ENCODE measurements at places on chromosomes 6 and 20. TPM values are rescaled to one million over a fixed set of nuclear protein-coding genes. Genes with fewer than 3 reads are reported as not detected.

DNA sequence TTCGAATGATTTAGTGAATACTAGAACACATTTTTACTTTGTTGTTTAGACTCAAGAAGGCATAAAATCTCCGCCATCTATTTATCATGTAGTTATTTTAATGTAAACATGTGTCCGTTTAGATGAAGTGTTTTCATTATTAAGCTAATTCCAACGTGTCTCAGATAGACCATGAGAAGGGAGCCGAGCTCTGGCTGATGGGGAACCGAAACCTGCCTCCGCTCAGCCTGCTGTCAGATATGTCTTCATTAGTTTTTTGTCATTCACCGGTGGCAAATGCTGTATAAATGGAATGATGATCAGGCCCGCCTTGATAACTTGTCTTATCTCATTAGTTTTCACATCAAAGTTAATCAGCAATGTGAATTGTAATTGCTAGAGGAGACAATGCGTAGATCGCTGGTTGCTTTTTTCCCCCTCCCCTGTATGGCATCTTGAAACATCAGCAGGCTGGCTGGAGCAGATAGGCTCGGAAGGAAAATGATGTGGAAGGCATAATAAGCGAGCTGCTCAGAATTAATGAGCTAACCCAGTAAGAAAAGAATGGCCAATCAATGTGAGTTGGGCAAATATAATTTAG, 136.4 kb downstream of the LINC00237 start:
- no peak for DNase-seq
- no peaks in the 10 kb centered on the region for H3K36me3 ChIP-seq
- no peak overlapping the region for H3K4me3 ChIP-seq
- H3K27ac ChIP-seq = no peak overlapping the region
- H3K4me1 ChIP-seq = no peaks in the 10 kb centered on the region

DNA sequence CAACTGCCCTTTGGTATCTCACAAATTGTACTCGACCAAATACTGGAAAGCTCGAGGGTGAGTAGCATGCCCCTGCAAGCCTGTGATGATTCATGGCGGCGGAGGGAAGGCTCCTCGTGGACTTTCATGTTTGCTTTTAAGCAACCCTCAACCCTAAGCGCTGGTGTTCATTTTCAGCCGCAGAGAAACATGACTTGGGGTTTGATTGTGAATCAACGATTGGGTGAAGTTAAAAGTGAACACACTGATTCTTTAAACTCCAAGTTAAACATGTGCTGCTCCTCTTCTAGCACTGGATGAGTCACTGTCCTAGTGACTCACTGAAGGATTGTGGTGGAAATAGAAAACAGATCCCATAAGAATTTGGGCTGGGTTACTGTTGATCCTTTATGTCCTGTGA, 8.3 kb downstream of the CD109 start:
- H3K4me1 ChIP-seq = no peaks in the 10 kb centered on the region
- H3K4me3 ChIP-seq = no peak overlapping the region
- no peaks in the 10 kb centered on the region for H3K27me3 ChIP-seq
- no peak for DNase-seq
- H3K27ac ChIP-seq = no peak overlapping the region

DNA sequence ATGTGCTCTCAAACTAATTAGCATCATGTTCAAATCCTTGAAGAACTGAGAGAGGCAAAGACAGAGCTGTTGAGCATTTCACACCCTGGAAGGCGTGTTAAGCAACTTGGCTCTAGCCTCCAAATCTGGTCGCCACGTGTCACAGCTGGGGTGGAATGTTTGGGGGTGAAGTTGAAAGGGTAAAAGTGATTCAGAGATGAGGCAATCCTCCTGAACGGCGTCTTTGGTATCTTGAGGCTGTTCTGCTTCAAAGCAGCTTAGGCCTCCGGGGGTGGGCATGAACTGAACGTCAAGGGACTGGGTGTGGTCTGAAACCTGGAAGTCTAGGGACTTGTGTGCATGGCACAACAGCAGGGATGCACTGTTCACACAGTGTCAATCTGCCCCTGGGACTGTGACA, 62.3 kb downstream of the TRAM2 start:
- no peaks in the 10 kb centered on the region for H3K36me3 ChIP-seq
- H3K4me3 ChIP-seq = no peak overlapping the region
- peaks cover 30% of the 10 kb centered on the region for H3K4me1 ChIP-seq
- peak overlapping the region; percentile 32 for H3K27ac ChIP-seq
- no peak for DNase-seq

The PAK5 gene
- 0.10 TPM for total RNA-seq

The CPXM1 gene
- 48.7 TPM for total RNA-seq
